ENCODE measurements at places on chromosomes 7 and 10. TPM values are rescaled to one million over a fixed set of nuclear protein-coding genes. Genes with fewer than 3 reads are reported as not detected.

Gene PARD3
- 45.8 TPM for total RNA-seq

Gene MCM10
- total RNA-seq, result 14.2 TPM

Gene CLCN1
- total RNA-seq, result not detected

Gene LRRC18
- total RNA-seq, result not detected

All from bladder microvascular endothelial cell (primary cell).